ENCODE measurements at places on chromosomes 2 and 18.
A peak's percentile ranks its signal among the peaks of the same experiment; 100 is the strongest.

DNA sequence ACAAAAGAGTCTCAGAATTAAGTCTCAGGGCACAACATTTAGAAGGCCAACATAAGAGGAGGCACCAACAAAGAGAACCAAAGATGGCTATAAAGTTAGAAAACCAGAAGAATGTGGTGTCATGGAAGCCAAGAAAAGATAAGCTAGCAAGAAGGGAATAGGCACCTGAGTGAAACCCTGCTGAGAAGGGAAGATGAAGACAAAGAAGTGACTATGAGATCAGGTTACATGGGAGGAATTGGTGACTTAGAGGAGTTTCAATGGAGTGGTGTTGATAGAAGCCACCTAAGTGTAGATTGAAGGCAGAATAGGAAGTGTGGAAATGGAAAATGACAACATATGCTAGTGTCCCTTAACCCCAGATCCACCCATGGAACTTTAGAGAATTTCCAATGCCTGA is 327.6 kb upstream of the KCNJ3 start:
- DNase-seq: no peak

GRCh38 chr18:64365106-64365505 is 216.2 kb upstream of the LINC00305 start:
- DNase-seq: no peak

DNA sequence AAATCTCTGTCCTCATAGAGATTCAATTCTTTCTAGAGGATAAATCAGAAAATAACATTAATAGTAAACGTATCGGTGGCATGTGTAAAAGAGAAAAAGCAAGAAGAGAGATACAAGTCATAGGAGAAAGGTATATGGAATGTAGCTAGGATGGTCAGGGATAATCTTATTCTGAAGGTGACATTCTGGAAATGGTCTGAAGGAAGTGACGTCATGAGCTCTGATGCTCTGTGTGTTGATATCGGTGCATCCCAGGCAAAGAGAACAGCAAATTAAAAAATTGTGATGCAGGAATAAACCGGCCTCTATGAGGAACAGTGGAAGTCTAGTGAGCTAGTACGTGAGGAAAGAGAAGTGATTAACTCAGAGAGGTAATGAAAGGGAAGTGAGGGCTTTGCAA is 1215.8 kb downstream of the CNTNAP5 start:
- no peak for DNase-seq

DNA sequence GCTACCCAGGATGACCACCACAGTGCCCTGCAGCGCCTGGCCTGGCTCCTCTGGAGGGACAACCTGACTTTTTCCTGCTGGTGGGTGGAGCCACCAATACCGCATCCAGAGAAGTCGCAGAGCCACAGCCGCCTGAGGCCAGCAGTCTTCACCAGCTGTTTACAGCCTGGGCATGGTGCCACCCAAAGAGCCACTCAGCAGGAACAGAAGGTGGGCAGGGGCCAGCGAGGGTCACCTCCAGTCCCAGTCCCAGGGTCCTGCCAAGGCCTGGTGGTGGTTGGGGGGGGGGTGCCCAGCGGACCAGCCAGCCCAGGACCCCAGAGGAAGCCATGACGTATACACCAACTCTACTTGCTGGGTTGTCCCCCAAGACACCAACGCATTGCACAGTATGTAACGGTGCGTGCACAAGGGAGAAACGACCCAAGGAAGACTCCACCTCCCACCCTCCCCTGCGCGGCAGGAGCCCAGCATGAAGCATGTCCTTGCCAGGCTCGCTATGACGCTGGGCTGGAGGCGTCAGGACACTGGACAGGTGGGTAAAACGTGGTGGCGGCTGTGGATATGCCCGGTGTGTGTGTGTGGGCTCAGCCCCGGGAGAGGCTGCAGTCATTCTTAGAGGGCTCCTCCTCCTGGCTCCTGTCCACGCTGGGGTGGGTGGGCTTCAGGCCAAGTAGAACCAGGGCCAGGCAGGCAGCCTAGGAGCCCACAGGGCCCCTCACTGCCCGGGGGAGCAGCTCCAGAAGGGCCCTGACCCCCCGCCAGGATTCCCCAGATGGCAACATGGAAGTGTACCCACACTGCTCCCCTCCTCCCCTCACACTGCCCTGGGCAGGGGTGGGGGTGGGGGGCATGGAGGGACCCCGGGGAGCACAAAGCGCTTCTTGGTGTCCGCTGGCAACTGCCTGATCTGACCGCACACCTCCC is 49.3 kb downstream of the HS6ST1 start:
- no peak for DNase-seq

GRCh38 chr2:198214114-198214596 is 409.8 kb downstream of the PLCL1 start:
- DNase-seq: no peak

- DNase-seq: no peak
Observed at GRCh38 chr2:101946372-101947039, 45.3 kb upstream of the IL1R2 start.

DNA sequence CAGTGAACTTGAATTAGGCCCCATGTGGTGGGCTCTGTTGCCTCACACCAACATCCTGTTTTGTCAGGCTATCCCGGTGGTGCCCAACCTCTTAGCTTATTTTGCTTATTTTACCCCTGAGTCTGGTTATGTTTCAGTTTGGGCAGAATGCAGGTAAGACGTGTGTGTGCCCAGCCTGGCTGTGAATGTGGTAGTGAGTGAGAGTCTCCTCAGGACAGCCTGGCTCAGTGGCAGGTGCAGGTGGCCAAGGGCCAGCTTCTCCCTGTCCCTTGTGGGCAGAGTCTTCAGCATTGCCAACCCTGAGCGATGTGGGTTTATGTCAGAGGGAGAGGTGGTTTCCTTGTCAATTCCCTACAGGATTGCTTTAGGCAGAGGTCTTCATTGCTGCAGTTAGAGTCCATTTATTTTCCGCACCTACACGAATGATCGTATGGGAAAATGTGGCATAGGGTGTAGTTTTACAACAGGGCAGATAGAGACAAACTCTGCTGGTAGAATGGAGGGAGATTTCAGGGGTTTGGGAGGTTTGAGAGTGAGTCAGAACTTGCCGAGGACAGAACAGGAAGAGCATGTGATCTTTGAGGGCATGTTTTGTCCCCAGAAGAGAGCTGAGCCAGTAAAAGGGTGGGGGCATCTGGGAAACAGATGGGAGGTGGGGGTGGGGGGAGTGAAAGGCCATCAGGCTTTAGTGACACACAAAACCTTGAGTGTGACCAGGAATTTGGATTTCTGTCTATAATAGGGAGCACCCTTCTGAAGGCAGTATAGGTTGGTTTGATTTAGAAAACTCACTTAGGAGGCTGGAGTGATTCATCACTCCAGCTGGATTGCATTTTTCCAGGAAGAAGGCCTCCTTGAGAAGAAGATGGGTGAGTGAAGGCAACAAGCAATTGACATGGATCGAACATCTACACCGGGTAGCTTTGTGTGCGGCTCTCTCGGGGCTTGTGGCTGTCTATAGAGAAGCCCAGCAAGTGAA is 156.2 kb upstream of the CELF4 start:
- DNase-seq: no peak

DNA sequence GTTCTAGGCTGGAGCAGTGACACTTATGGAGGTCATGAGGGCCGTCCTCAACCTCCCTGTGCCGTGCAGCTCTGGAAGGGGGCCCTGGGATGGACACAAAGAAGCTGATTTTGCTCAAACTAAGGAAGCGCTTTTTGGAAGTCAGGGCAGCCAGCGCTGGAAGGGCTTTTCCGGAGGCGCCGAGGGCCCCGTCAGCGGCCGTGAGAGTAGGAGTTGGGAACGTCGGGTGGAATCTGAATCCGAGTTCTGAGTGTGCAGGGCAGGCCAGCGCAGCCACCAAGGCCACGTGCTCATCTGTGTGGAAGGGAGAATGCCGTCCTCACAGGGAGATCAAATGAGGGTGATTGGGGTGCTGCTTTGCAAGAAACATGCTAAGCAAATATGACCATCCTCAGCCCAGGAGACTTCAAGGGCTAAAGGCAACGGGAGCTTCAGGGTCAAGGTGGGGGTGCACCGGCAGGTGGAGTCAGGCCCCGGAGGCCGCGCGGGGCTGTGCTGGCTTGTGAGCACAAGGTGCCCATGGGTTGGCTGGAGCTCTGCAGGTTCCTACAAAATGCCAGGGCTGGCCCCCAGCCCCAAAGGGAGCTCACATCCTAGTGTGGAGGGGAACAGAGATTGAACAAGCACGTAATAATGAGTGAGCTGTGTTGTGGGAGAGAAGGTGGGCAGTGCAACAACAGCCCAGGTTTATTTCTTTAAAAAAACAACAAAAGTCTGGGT is 70.4 kb upstream of the HPCAL1 start:
- DNase-seq: no peak

DNA sequence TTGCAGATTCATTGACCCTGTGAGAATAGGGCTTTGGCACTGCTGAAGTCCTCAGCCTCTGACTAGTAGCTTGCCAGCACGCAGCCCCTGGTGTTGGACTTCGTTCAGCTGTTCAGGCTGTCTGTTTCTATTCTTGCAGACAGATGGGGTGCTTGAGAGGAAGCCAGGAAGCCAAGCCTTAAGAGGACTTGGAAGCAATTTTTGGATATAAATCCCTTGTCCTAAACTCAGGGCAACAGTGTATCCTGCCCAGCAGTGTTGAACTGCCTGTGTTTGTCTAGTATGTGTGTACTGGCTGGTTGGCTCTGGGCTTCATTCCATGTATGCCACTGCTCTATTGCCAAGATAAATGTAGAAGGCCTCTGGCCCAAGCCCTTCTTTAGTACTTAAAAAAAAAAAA is 108.6 kb downstream of the COMMD1 start:
- DNase-seq: peak; percentile 91

GRCh38 chr18:47999801-48000248 is 69.4 kb upstream of the SMAD2 start:
- DNase-seq: no peak

DNA sequence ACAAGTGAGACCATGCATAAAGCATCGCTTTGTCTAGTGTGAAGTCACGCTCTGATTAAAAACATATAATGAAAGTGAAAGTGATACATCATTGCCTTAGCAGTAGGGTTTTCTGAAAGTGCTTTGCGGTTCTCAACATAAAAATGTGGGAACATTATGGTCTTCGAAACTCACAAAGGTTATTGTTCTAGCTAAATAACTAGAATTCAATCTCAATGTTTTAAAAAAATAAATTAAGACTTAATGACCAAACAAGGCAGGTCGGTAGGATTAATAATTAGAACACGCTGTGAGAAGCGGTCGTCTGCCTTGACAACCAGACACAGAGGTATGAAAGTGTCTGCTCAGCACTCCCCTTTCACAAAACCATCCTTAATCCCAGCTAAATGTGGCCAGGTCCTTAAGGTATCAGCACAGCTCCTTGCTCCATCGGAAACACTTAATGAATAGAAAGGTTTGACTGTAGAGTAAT is 42.2 kb downstream of the KLHL14 start:
- no peak for DNase-seq

GRCh38 chr18:58615140-58616132 is 13.5 kb downstream of the ALPK2 start:
- no peak for DNase-seq

GRCh38 chr18:42821492-42821891 is 294.0 kb downstream of the RIT2 start:
- no peak for DNase-seq

DNA sequence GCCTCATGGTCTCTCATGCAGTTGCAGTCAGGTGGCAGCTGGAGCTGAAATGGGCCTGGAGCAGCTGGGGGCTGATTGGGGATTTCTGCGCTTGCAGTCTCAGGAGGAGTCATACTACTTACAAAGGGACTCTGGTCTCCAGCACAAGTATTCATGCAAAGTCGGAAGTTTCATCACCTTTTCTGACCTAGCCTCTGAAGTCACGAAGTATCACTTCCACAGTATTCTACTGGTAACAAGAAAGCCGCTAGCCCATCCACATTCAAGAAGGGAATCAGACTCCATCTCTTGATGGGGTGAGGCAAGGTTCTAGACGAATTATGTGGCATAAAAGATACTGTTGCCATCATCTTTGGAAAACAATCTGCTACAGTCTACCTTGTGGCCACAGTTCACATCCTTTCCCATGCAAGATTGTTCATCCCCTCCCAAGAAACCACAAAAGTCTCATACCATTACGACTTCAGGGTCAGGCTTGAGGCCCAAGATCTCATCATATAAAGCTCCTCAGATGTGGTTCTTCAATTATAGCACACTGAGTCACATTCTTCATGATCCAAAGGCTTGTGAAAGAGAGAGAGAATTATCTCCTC is 95.3 kb downstream of the SMC6 start:
- DNase-seq: no peak

DNA sequence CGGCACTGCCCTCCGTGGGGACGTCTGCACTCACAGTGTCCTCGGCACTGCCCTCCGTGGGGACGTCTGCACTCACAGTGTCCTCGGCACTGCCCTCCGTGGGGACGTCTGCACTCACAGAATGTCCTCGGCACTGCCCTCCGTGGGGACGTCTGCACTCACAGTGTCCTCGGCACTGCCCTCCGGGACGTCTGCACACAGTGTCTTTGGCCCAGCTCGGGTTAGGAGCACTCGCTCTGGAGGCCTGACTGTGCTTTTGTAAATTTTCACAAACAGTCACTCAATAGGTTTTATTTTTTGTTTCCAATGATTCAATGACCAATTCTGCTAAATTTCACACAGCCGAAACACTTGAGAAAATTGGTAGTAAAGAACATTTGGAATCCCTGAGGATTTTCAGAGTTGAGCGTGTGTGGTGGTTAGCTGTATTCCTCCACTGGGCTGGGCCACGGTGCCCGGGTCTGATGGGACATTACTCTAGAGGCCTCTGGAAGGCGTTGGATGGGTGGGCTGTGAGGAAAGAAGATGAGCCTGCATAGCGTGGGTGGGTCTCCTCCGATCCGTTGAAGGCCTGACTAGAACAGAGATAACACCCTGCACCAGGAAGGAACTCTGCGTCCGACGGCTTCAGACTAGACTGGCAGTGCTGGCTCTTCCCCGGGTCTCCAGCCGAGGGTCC is 134.8 kb downstream of the RTP5 start:
- no peak for DNase-seq

DNA sequence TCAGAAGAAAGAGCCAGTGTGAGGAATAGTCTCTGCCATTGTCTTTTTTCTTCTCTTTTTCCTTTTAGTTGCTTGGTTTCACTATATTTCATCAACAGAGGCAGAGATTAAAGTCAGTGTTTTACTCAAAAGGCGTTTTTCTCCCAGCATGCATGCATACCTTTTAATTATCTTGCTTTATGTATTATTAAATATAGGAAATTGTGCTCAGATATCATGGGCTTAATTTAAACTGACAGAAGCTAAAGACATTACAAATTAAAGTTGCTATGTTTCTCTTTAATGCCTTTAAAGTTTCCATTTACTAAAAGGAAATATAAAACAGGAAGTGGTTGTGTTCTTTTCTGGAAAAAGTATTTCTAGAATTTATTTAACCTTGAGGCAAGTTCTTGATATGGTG is 223.3 kb upstream of the ATP5MC3 start:
- no peak for DNase-seq

DNA sequence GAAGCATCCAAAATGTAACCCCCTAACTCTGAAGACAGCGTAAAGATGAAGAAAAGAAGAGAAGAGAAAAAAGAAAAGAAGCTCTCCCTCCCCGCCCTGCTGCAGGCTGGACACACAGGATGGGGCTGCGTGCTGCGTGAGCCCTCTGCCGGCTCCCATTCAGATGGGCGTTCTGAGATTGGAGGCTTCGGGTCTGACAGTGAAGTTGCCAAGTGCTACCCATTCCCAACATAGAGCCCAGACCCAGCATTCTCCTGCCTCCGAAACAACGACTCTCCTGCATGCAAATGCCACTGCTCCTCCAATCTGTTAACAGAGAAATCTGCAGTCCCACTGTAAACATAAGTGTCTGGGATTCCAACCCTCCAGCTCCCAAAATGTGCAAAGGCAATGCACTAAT is 234.9 kb downstream of the BCL11A start:
- no peak for DNase-seq
